ENCODE measurements at places on chromosomes 5 and 9.

DNA sequence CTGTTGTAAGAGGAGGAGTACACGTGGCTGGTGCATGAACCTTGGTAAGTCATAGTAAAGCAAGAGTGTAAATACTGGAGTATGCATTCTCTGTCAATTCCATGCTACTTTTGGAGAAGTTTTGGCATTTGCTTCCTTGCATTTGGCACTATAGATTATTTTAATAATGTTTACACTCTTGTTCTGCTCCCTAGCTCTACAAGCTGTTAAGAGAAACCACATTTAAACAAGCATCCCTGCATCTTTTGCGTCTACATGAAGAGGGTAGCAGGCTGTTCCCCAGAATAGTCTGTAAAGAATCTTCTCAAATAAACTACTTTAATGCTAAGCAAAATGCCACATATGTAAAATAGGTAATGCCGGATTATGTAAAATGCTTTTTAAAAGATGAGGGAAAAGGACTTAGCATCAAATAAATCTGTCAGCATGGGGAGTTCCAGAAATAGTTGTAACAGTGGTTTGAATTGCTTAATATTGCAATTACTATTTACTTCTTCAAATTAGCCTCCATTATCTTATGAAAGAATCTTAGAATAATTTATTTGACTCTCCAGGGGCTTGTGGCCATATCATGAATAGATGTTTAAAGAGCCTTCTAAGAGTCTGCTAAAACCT, 2127.3 kb upstream of the WWC1 start:
- DNase-seq, result no peak

GRCh38 chr5:135085133-135085935, 51.3 kb upstream of the PITX1 start:
- no peak for DNase-seq

DNA sequence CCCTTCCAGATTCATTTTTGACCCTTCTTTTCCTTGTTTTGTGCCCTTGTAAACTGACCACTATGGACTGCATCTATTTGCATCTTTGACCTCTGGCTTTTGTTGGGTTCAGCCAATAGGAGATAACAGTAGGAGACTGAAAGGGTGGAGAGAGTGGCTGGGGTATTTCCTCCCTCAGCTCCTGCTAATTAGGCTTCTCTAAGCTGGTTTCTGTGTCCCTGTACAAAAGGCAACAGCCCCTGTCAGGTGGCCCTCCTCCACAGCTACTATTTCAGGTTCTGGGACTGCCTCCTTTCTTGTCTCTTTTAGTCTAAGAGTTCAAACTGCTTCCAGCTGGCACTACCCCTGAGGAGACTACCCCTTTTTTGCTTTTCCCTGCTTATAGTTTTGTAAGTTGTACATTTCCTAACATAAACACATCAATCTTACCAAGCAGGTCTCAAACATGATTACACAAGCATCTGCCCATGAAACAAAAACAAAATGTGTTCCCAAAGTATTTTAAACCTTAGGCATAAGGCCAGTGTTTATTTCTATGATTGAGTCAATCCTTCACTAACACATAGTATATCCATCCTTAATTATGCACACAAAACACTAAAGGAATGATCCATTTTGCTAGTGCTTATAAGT, 262.0 kb upstream of the TRPM3 start:
- no peak for DNase-seq

- no peak for DNase-seq
Observed at GRCh38 chr5:99706160-99706559, 777.4 kb upstream of the CHD1 start.

- DNase-seq, result no peak
Observed at GRCh38 chr5:76542887-76543690, 80.1 kb downstream of the F2RL2 start.

DNA sequence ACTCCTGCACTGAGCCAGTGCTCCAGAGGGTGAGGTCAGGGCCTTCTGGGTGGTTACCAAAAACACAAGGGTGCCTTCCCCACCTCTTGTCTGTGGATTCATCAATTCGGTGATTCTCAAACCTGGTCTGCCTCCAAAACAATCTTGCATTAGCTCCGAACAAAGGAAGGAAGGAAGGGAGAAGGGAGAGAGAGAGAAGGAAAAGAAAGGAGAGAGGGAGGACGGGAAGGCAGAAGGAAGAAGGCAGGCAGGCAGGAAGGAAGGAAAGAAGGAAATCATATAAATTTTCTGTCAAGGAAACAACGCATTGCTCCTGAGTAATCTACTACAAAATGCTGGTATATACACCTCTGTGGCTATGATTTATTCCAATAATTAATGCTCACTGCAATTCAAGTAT, 39.3 kb downstream of the MYO10 start:
- DNase-seq, result no peak

DNA sequence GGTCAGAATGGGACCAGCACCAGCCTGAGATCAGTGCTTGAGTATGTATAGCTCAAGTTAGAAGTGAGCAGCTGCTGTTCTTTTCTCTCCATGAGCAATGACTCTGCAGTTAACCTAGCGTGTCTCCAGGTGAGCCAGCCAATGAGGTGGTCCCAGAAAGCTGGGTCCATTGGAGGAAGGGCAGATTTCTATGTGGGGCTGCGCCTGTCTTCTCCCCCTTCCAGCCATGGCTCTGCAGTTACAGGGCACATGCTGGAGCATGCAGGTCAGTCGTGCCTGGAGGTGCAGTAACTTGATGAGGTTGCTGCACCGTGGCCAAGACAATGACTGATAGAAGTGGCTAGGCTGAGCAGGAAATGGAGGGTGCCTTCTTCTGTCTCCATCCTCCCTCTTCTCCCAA, 29.6 kb upstream of the CXCL14 start:
- no peak for DNase-seq

- no peak for DNase-seq
Observed at GRCh38 chr9:89431930-89432725, 65.8 kb downstream of the SEMA4D start.

DNA sequence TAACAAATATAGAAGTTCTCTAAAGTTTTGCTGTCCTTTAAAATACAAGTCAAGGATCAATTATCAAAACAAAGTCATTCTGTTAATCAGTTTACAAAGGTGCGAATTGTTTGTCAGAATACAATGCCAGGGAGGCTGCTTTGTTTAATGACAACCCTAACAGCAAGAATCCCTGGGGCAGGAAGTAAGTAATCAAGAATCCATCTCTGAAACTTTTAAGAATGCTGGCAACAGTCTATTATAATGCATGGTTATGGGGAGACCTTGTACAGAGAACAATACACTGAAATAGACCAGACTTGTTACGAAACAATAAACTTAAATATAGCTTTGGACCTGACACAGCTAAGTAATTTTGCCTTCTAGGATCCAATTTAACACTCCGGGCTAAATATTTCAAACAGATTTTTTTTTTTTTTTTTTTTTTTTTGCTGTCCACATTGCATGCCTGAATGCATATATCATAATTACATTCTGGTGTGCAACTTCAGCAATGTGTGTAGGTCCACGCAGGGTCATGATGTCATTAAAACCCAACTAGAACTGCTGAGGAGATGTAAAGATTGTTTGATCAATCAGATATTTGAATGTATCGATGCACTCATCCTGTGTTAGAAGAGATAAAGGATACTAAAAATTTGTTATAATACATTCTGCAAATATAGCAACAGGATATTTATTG, 421.3 kb downstream of the CETN3 start:
- no peak for DNase-seq

GRCh38 chr9:7315746-7316145, 483.8 kb downstream of the DMAC1 start:
- DNase-seq, result no peak

- no peak for DNase-seq
Observed at GRCh38 chr5:36346896-36347690, 45.4 kb upstream of the RANBP3L start.

GRCh38 chr5:137091472-137091871, 407.7 kb downstream of the SPOCK1 start:
- DNase-seq, result no peak

- no peak for DNase-seq
Observed at GRCh38 chr9:133752739-133753446, 14.7 kb upstream of the SARDH start.

- DNase-seq, result no peak
Observed at GRCh38 chr5:133062276-133062675, 10.5 kb downstream of the HSPA4 start.

DNA sequence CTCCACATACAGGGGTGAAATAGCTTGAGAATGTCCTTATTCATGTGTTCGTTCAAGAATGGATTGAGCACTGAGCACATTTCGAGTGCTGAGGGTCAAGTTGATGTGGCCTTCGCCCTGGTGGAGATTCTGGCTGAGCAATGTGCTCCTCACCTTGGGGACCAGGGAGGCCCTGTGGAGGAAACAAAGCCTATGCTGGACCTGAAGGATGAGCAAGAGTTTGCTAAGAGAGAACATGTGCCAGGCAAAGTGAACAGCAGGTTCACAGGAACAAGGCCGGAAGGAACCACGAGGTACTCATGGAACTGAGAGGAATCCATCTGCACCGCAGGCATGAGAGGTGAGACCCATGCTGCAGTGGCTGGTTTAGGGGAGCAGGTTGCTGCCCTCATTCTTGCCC, 102.4 kb downstream of the PSD2 start:
- no peak for DNase-seq

GRCh38 chr9:88224938-88225337, 86.7 kb upstream of the SPATA31C2 start:
- DNase-seq, result no peak

DNA sequence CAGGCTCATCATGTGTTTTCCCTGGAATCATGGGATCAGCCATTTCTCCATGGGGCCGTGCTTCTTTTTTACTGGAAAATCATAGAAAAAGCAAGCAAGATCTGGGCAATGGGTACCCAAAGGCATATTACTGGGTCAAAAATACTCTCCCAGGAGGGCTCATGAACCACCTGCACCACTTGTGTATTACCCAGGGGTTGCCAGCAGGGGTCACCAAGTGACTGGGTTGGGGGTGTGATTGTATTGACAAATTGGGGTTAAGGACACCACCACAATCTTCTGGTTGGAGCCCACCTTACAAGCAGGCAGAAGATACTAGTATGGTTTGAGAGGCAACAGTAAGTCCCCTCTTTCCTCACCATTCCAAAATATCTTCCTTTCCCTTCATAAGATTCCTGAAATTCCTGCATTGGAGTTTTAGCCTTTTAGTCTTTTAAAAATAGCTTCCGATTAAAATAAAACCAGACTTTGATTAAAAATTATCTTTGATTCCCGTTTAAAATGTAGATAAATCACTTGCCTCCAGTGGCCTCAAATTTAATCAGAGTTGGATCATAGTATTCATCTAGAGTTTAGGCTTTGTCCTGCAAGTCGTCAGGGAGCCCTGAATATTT, 603.3 kb downstream of the KIF4B start:
- no peak for DNase-seq

- no peak for DNase-seq
Observed at GRCh38 chr5:179161901-179162300, 101.7 kb downstream of the ZNF354C start.

DNA sequence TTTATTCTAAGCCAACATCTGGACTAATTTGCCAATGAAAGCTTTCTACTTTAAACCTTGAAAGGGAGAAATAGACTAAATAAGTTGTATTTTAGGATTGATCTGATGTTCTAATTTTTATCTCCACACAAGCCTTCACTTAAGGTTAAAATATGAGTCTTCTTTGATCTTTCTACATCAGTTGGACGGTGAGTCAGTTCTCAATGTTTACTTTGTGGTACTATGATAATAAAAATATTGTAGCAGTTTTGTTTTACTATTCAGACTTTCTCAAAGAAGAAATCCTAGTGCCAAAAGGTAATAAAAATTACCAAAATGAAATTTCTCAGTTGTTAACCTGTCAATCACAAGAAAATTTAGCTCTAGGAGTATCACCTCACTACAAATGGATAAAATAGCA, 203.5 kb upstream of the RGMB start:
- DNase-seq, result peak; percentile 52

GRCh38 chr5:71883742-71884103, 164.6 kb downstream of the CARTPT start:
- DNase-seq, result no peak

Data from endothelial cell of umbilical vein (primary cell).